K562 (cell line): ENCODE measurements at places on chromosomes 7 and 10.

- no peak for DNase-seq
Observed at GRCh38 chr7:156988343-156989185, 21.9 kb downstream of the MNX1 start.

- no peak for DNase-seq
Observed at GRCh38 chr7:152588350-152588749, 87.6 kb downstream of the XRCC2 start.

DNA sequence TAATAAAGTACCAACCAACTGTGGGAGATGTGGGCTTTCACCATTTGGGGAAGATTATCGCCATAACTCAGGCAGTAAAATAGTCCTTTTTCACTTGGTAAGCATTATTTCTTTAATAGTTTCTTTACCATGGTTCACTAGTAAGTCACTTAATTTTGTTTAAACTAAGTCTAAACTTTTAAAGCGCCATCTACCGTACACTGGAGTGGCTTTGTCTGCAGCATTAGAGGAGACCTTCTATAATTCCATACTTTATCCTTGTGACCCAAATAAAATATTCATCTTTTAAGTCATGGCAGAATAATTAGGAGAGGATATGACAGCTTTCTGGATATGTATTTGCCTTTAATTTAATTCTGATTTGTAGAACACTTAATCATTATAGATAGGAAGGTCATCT, 468.0 kb downstream of the MAGI2 start:
- DNase-seq = no peak

- DNase-seq = no peak
Observed at GRCh38 chr7:133528796-133529195, 275.9 kb downstream of the EXOC4 start.

DNA sequence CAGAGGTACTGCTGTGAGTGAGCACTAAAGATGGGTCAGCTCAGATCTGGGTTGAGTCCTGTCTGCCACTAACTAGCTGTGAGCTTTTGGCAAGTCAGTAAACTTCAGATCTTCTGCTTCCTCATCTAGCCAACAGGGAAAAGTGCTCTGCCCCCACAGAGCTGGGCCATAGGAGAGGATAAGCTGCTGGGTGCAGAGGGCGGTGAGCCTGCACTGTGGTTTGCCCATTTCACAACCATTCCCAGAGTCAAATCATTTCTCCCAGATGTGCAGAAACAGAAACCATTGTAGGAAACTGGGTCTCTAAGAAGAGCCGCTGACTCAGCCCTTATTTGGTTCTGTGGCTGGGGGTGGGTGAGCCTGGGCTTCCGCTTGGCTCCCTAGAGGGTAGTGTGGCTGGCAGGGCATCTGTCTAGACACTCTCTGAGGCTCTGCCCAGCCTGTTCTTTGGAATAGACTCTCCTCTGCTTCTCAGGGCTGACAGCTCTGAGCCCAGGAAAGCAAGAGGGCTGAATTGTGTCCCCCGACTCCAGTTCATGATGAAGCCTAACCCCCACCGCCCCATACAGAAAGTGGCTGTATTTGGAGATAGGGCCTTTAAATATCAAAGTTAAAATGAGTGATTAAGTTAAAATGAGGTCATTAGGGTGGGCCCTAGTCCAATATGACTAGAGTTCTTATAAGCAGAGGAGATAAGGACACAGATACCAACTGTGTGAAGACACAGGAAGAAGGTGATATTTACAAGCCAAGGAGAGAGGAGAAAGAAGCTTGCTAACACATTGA, 29.5 kb upstream of the ARHGAP22 start:
- no peak for DNase-seq
